Femur (tissue), 1 donor: ENCODE measurements at places on chromosomes 4 and X.

- peak; percentile 36 for DNase-seq
These were observed 119.7 kb downstream of the PCDH7 start for GRCh38 chr4:30839583-30840520.

GRCh38 chrX:148448686-148449085, 51.7 kb upstream of the AFF2 start:
- DNase-seq: no peak

GRCh38 chr4:123291329-123291728, 105.3 kb upstream of the SPRY1 start:
- DNase-seq: no peak

DNA sequence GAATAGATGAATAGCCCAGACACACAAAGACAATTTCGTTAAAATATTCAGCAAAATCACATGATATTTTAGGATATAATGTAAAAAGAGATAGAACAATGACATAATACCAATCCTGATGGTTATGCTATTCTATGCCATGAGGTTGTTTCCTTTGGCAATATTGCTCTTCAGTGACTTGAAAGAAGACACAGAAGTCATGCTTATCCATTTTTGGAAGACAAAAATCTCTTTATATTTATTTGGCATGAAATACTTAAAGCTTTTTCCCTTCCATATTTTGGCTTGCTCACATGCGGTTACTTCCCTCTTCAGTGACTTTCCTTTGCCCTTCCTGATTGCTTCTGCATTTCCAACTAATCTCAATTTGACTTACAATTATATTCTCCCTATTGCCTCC, 314.8 kb downstream of the IQCM start:
- no peak for DNase-seq

DNA sequence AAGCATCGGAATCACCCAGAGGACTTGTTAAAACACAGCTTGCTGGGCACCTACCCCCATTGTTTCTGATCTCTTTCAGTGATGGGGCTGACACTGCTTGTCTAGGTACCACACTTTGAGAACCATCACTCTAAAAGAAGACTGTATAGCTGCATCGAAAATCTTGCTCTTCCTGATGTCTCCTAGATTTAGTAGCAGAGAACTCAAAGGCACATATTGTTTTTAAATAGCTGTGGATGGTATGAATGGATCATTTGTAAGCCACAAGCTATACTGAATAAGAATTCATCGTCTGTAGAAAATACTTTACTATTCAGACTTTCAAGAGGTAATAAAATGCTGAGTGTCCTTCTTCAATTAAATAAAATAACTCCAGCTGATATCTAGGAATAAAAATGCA, 405.4 kb downstream of the ANKRD50 start:
- DNase-seq: no peak

GRCh38 chrX:113384628-113385027, 544.0 kb upstream of the AMOT start:
- DNase-seq: peak; percentile 27

GRCh38 chr4:14644580-14645282, 357.6 kb upstream of the CPEB2 start:
- no peak for DNase-seq

DNA sequence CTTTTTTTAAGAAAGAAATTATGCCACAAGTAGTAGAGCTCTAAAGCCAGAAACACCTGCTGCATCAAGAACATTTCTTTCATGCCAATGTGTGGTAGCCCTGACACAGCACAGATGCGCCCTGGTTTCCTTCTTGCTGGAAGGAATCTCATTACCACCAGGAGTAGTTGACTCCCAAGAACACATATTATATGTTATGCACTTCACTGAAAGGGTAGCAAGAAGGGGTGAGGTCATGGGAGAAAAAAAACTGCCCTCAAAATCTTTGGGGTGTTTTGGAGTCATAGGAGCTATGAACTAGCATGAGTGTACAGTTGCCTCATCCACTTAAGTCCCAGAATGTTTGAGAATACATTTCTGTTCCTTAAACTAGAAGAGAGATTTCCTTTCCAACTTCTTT, 185.8 kb upstream of the C1QTNF7 start:
- DNase-seq: no peak

GRCh38 chr4:27350161-27350560, 489.5 kb downstream of the STIM2 start:
- no peak for DNase-seq

DNA sequence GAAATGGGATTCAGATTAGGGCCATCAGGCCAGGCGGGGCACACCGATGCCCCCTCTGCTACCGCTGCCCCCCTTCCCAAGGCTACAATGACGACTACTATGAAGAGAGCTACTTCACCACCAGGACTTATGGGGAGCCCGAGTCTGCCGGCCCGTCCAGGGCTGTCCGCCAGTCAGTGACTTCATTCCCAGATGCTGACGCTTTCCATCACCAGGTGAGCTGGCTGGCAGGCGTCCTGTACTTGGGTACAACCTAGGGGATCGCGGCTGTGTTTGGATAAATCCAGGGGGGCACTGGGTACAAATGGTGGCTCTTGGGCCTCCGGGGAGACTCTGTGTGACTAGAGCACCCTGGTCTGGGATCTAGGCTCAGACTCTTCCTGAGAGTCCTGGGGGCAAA, 1.1 kb downstream of the EMD start:
- no peak for DNase-seq

GRCh38 chr4:140343303-140343702, 30.1 kb upstream of the SCOC start:
- DNase-seq: no peak

DNA sequence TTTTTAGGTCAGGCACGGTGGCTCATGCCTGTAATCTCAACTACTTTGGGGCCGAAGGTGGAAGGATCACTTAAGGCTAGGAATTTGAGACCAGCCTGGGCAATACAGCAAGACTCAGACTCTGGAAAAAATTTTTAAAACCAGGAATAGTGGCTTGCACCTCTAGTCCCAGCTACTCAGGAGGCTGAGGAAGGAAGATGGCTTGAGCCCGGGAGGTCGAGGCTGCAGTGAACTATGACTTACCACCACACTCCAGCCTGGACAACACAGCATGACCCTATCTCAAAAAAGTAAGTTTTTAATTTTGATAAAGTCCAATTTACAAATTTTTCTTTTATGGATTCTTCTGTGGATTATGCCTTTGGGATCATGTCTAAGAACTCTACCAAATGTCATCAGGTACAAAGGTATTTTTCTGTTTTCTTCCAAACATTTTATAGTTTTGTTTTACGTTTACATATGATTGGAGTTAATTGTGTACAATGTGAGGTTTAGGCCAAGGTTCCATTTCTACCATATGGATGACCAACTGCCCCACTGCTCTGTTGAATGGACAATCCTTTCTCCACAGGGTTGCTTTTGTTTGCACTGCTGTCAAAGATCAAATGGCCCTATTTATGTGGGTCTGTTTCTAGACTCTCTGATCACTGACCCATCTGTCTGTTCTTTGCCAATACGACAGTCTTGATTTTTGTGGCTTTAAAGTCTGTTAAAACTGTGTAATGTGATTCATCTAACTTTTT, 48.2 kb downstream of the CPLX1 start:
- no peak for DNase-seq

- DNase-seq: no peak
These were observed 216.4 kb downstream of the CHIC2 start for GRCh38 chr4:53847965-53848364.

GRCh38 chr4:11470438-11471045, 41.8 kb upstream of the HS3ST1 start:
- DNase-seq: no peak

DNA sequence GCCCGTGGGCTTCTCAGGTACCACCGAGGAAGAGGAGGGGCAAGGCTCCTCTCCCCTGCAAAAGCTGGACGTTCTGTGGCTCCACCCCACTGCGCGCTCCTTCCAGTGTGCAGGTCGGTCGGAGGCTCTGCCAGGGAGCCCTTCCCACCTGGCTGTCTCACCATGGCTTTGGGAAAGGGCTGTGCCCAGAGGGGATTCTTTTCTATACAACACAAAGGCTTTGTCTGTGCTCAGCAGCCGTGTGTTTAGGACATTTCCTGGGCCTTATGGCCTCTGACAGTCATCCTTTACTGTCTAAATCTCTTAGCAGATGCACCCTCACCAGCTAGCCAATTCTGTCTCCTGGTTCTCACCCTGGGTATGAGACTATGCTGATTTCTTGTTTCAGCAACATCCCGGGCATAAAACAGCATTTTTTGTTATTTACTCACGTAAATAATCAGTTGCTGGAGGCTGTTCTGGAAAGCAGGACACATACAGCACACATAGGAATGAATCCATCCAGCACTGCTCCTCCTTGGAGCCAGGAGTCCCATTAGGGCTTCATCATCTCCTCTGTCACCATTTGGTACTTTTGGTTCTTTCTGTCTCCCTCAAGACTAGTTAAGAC, 20.4 kb upstream of the ATXN3L start:
- DNase-seq: no peak

- DNase-seq: peak; percentile 46
These were observed 40.0 kb upstream of the IRF2 start for GRCh38 chr4:184514121-184514988.

DNA sequence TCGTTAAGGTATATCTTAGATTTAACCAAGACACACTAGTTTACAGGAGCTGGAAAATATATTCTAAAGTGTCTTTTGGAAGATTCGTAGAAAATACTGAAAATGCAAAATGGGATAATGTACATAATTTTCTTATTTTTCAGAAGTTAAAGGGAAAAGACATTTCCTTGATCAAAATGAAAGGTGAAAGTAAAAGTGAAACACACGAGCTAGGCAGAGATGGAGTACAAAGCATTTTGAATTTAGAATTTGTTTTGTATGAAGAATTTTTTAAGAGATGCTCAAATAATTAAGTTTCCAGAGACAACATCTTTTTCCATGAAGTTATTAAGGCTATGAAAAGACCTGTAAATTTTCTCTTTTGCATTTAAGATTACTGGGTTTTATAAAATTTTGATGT, 2192.6 kb upstream of the AGA start:
- DNase-seq: no peak

DNA sequence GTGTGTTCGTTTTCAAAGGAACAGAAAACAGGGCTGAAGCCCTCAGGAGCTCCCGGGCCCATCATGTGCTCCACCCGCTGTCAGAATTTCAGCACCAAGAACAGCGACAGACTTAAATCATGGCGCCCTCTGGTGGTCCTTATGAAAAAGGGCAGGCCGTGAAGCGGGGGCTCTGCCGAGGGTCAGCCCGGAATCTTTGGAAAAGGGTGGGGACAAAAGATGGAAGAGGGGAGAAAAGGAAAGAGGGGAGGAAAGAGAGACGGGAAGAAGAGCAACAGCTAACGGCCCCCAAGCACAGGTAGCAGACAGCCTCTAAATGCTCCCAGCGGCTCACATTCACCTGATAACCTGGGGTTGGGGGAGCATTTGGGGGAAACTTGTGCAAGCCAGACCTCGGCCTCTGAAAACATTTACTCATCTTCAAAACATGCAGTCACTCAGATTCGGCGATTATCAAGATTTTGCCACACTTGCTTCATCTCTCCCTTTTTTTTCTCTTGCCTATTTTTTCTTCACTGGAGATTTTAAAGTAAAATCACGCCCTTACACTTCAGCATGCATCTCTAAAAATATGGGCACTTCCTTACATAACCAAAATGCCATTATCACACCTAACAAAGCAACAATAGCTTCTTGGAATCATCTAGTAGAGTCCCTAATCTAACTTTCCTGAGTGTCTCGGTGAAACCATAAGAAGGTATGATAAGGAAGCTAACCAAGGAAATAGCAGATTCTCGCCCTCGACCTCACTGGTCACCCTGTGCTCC, 28.1 kb upstream of the MAN2B2 start:
- DNase-seq: peak; percentile 45

- DNase-seq: peak; percentile 49
These were observed 99.3 kb upstream of the PRKG2 start for GRCh38 chr4:81314196-81314896.

GRCh38 chrX:41538707-41539106, 91.6 kb downstream of the NYX start:
- DNase-seq: no peak

- DNase-seq: no peak
These were observed 80.1 kb downstream of the HS3ST1 start for GRCh38 chr4:11348449-11349088.

DNA sequence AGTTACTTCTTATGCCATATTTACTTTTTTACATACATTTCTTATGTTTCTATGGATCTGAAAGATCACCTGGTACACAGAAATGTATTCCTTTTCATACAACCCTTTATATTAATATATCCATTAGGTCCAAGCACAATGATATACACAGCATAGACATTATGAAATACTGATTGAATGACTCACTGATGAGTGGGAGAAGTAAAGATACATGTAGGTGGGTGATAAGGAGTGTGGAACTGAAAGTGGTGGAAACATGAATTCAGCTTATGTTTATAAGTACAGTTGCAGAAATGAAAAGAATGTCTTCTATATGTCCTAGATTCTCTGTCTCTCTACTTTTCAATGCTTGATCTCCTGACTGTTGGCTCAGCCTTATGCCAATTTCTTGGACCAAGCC, 87.9 kb downstream of the YIPF7 start:
- DNase-seq: no peak

GRCh38 chr4:143564472-143564871, 51.0 kb downstream of the SMARCA5 start:
- no peak for DNase-seq

DNA sequence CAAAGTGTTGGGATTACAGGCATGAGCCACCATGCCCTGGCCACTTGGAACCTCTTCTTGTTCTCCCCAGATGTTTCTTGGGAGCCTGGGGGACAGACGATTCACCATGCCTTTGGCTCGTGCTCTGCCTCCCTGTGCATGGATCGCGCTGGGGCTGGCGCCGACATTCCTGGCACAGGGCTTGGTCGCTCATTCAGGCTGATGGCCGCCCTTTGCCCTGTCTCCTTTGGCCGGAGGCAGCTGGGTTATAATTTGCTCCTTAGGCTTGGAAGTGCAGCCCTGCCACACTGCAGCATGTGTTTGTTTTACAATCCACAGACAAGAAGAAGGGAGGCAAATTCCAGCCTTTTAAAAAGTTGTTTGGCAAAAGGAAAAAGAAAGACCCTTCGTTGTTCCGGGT, 115.3 kb downstream of the AASDH start:
- no peak for DNase-seq
